ENCODE measurements at places on chromosomes 2 and 18.

DNA sequence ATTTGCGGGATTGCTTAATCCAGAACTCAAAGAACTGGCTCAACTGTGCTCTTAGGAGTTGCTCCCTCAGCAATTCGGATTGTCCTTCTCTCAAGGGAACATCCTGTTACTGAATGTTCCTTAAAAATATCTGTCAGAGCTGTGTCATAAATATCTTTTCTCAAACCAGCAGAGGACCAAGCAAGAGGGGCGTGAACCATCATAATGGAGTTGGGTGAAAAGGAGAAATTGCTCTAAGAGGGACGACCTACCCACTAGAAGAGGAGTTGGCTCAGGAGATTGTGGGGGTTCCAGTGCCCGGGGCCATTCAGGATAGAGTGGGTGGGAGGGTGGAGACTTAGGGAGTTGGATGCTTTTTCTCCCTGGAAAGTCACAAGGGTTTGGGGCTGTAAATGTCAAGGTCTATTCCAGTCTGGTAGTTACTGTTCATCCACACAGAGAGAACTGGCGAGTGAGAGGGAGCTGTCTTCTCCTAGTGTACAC, 59.5 kb downstream of the MERTK start:
- DNase-seq: no peak

DNA sequence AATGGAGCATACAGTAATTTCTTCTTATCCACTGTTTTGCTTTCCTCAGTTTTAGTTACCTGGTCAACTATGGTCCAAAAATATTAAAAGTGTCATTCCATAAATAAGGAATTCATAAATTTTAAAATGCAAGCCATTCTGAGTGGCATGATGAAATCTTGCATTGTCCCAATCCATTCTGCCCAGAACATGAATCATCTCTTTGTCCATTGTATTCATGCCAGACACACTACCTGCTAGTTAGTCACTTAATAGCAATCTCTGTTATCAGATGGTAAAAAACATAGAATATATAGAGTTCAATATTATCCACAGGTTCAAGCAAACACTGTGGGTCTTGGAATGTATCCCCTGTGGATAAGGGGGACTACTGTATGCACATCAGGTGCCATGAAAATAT, 872.2 kb upstream of the NXPH2 start:
- no peak for DNase-seq

DNA sequence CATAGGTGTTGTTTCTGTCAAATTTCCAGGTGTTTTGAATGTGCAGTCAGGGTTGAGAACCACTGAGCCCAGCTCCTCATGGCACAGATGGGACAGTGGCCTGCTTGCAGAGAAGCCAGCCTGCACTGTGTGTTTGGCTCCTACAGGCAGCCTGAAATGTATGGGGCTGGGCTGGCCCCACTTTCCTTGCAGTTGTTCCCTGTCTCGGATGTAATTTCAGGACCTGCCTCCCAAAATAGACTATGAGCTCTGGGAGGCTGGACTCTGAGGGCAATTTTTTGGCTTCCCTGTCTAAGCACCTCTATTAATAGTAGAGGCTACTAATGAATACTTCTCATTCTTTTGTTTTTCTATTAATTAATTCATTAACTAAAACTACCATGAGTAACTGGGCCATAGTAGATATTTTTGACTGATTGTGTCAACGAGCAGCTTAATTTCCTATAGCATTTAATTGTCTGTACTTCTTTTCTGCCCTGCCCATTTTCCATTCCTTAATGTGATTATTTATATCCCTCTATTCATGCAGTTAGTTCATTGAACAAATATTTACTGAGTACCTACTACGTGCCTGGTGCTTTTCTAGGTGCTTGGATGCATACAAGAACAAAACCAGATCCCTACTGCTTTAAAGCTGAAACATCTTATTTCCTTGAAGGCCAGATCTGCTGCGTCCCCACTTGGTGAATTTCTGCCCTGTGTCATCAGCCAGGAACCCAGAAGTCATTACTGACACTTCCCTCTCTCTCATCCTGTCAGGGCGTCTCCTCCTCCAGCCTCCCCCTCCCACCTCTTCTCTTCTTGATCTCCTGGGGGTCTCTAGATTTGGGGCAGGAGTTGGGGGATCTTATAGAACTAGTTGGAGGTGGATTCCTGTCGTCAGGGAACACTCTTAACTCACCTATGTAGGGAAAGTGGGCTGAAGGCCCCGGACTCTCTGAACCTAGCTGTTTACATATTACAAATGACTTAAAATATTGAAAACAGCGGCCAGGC, 16.3 kb downstream of the DYSF start:
- DNase-seq: no peak

DNA sequence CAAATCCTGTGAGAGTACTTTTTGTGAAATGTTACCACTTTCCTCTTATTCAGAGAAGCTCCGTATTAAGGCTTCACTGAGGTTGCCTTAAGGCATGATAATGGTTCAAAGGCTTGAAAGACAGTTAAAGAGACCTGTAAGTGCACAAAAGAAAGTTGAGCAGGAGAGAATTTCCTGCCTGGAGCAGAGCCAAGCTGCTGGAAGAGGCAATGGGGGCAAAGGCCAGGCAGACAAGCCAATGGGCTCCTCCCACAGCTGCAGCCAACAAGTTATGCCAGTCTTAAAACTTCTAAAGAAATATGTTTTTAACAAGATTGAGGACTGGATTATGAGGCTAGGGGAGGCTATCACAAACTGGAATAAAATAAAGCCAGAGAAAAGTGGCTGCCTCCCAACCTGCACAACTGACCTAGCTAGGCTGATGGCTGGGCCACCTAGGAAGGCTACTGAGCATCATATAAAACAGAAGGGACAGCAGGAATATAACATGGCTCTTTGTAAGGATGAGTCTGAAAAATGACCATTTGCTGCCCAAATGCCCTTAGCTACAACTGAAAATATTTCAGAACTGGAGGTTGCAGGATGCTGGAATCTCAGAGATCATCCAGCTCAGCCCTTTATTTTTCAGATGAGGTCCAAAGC, 2.1 kb downstream of the IL1B start:
- DNase-seq: no peak

- DNase-seq: no peak
Observed at GRCh38 chr2:85605406-85606115, 3.1 kb upstream of the TMEM150A start.

DNA sequence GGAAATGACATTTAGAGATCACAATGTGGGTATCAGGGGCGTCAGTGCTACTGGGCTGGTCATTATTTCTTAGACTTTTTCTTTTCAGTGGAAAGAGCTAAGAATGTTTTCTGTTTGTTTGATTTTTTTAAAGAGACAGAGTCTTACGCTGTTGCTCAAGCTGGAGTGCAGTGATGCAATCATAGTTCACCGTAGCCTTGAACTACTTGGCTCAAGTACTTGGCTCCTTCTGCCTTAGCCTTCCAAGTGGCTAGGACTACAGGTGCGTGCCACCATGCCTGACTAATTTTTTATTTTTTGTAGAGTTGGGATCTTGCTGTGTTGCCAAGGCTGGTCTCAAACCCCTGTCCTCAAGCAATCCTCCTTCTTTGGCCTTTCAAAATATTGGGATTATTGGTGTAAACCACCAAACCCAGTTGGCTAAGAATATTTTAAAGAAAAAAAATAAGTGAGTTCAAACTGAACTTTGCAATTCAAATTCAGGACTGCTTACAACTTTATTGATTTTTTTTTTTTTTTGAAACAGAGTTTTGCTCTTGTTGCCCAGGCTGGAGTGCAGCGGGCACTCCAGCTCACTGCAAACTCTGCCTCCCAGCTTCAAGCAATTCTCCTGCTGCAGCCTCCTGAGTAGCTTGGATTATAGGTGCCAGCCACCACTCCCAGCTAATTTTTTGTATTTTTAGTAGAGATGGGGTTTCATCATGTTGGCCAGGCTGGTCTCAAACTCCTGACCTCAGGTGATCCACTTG, 154.2 kb downstream of the MIB1 start:
- DNase-seq: no peak

- no peak for DNase-seq
Observed at GRCh38 chr18:76565238-76566173, 70.5 kb upstream of the ZNF516 start.

GRCh38 chr2:12819721-12820120, 103.0 kb downstream of the TRIB2 start:
- DNase-seq: no peak

DNA sequence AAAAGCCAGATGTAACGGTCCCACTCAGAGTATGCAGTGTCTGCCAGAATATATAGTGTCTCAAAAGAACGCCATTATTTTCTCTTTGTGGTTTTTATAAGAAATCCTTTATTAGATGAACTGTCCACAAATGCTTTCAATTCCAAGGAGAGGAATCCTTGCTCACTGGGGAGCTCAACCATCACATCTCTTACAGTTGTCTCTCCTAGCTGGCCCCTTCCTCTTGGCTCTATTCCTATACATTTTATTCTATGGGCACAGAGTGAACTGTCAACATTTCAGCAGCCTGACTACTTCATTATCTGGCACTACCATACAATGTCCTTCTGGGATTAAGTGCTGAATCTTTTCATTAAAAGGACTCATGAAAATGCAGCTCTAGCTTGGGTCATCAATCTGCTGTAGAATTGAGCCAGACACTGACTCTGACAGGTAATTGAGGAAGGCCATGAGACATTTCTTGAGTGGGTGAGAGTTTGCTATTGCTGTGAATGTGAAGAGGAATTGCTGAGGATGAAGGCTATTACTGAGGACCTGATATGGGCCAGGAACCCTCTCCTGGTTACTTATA, 96.5 kb upstream of the THOC1 start:
- DNase-seq: no peak

Data from activated naive CD8-positive, alpha-beta T cell treated with anti-CD3 and anti-CD28 coated beads, Interleukin-2, amount 50 U/mL, for 16 hours (primary cell).